ENCODE measurements at places on chromosomes 7 and 10.

- no peaks in the 10 kb centered on the region for H3K27me3 ChIP-seq
- H3K36me3 ChIP-seq = peaks cover 33% of the 10 kb centered on the region
- peaks cover 40% of the 10 kb centered on the region for H3K4me1 ChIP-seq
- H3K4me3 ChIP-seq = no peak overlapping the region
Measured at GRCh38 chr10:84341983-84342382, 13.6 kb downstream of the CCSER2 start.

DNA sequence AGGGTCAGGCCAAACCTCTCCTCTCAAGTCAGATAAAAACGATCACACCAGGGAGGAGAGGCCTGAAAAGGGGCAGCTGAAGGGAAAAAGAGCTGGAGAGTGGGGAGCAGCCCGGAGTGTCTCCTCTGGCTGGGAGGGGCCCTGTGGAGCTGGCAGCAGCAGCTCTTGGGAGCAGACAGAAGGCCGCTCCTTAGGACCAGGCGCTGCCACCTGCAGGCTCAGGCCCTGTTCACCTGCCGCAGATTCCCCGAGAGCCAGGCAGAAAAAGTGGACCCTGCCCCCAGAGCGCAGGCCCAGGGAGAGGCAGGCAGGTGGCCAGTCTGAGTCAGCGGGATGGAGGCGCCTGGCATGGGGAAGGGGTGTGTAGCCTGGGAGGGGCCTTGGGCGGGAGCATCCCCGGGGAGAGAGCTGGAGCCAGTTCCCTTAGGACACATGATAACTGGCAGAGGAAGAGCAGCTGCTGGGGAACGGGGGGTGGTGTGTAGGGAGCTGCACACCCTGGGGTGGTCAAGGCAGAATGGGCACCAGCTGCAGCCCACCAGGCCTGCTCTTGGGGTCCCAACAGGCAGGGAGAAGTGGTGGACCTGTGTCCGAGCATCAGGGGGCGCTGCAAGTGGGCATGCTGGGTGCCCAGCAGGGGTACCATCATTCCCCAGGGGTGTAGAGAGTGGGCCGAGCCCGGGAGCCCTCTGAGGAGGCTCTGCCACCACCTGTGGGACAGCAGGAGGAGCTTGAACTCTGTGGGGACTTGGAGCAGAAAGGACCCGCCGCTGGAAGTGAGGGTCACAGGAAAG lies 177.2 kb upstream of the RHEB start:
- no peaks in the 10 kb centered on the region for H3K27me3 ChIP-seq
- H3K27ac ChIP-seq = no peak overlapping the region
- no peak for DNase-seq

DNA sequence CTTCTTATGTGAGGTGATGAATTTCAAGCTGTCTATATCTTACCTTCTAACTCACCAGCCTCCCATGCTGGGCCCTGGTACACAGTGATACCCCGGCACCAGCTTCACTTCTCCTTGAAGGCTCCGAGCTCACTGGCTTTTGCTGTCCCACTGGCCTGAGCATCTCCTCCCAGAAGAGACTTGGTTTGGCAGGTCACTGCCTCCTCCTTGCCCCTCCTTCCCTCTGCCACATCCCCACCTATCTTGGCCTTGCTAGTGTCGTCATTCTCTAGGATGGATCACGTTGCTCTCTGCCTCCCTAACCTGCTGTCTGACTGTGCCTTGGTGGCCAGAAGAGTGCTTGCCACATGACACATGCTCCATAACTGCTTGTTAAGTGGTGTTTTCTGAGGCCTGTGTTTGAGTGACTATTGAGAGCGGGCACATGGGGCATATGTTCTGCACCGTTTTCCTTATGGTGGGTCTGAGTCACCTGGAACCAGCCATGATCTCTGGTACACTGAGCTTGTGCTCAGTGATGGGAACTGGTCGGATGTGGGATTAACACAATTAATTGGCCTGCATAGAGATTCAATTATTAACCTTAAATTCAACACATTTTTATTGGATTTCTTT lies 86.5 kb downstream of the TMEM178B start:
- H3K27me3 ChIP-seq = peaks cover 10% of the 10 kb centered on the region
- H3K36me3 ChIP-seq = no peaks in the 10 kb centered on the region
- no peak for DNase-seq

DNA sequence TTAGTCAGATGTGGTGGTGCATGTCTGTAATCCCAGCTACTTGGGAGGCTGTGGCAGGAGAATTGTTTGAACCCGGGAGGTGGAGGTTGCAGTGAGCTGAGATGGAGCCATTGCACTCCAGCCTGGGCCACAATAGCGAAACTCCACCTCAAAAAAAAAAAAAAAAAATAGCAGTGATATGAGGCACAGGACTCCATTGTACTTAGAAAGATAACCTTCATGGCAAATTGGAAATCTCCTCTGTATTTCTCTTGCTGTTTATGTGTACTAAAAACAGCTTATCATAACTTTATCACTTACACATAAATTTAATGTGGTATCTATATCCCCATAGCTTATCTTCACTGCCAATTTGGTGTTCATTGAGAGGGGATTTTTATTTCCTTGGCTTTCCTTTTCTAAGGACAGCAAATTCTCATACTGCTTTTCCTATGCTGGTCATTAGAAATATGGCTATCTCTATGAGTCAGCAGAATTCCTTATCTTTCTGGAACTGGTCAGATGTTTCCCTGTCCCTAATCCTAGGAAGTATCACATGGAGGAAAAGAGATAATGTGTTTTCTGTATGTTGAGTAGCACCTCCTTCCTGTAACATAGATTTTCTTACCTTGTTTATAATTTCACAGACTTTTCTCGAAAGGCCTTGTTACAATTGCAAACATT lies 40.6 kb upstream of the ZEB1 start:
- no peak overlapping the region for H3K4me3 ChIP-seq
- DNase-seq = no peak
- H3K27me3 ChIP-seq = no peaks in the 10 kb centered on the region
- peaks cover 6% of the 10 kb centered on the region for H3K4me1 ChIP-seq

DNA sequence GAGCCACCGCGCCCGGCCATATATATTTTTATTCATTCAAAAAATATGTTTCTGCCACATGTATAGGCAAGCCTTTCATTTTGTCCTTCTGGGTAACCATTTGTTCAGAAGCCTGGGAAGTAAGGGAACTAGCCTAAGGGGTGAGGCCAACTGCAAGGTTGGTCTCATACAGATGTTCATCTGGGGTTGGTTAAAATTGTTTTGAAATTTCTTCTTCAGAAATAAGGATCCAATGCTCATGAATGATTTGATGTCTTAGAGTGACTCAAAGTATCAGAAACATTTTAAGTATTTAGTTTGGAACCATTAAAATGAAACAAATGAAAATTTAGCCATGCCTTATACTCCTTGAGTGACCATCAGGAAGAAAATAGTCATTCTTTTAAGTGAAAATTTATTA lies 397.2 kb downstream of the SUGCT start:
- no peaks in the 10 kb centered on the region for H3K4me1 ChIP-seq
- no peaks in the 10 kb centered on the region for H3K36me3 ChIP-seq
- DNase-seq = no peak
- no peak overlapping the region for H3K4me3 ChIP-seq
- no peak overlapping the region for H3K27ac ChIP-seq

- no peak overlapping the region for H3K4me3 ChIP-seq
- no peak overlapping the region for H3K27ac ChIP-seq
- peaks cover 9% of the 10 kb centered on the region for H3K4me1 ChIP-seq
- peaks cover 16% of the 10 kb centered on the region for H3K27me3 ChIP-seq
- no peaks in the 10 kb centered on the region for H3K36me3 ChIP-seq
Measured at GRCh38 chr7:159027056-159027788, 117.4 kb downstream of the VIPR2 start.

- no peaks in the 10 kb centered on the region for H3K4me1 ChIP-seq
- DNase-seq = no peak
- no peak overlapping the region for H3K4me3 ChIP-seq
- no peaks in the 10 kb centered on the region for H3K36me3 ChIP-seq
Measured at GRCh38 chr10:125953778-125954385, 57.5 kb downstream of the FANK1 start.
